Anterior cingulate cortex (tissue), 58 donors: ENCODE measurements at places on chromosomes 16 and 17.
A peak's percentile ranks its signal among the peaks of the same experiment; 100 is the strongest.

DNA sequence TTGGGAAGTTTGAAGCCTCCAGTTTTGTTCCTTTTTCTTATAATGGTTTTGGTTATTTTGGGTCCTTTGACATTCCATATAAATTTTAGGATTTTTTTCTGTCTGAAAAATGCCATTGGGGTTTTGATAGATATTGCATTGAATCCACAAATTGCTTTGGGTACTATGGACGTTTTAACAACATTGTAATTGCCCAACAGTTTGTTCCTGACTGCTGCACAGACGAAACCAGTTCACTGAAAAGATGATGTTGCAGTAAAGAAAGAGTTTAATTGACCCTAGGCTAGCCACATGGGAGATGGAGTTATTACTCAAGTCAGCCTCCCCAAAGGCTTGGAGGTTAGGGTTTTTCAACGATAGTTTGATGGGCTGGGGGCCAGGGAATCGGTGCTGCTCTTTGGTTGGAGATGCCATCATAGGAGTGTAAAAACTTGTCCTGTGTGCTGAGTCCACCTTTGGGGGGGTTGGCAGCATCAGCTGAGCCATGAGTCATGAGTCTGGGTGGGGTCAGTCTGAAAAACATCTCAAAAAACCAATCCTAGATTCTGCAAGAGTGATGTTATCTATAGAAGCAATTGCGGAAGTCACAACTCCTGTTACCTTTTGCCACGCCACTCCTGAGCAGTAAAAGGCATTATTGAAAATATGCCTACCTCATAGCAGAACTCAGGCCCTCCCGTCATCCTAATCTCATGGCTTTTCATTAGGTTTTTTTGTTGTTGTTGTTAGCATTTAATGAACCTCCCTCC lies 2.7 kb upstream of the PRSS41 start:
- no peak for DNase-seq

GRCh38 chr16:2246301-2246885 lies 5.0 kb downstream of the ECI1 start:
- no peak for DNase-seq

DNA sequence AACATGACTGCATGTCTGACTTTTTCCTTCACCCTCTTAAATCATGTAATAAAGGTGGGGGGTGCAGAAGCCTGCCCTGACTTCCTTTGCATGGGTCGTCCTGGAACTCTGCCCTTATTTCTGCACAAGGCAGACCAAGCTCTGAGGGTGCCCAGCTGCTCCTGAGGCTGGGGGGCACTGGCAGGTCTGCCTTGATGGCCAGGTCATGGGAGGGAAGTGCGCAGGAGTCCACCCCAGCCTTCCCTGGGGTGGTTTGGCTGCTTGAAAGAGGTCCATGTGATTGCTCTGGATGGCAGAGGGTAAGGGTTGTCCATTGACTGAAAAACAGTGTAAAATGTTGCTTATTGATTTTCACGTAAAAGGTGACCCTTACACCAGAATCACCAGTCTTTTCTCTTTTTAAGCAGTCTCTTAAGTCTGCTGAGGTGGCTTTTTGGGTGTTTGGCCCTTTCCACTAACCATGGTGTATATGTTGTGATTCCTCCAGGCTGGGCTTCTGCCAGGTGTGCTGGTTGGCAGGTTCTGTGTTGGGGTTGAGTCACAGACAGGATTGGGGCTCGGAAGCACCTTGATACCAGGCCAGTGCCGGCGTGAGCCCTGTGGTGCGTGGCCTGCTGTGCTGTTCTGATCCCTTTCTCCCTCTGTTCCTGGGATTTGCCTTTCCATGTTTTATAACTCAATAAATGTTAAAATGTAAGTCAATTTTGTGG lies 19.4 kb downstream of the DHX38 start:
- DNase-seq, result no peak

- DNase-seq, result peak; percentile 36
Measured at GRCh38 chr16:86033016-86033474, 134.1 kb downstream of the IRF8 start.

DNA sequence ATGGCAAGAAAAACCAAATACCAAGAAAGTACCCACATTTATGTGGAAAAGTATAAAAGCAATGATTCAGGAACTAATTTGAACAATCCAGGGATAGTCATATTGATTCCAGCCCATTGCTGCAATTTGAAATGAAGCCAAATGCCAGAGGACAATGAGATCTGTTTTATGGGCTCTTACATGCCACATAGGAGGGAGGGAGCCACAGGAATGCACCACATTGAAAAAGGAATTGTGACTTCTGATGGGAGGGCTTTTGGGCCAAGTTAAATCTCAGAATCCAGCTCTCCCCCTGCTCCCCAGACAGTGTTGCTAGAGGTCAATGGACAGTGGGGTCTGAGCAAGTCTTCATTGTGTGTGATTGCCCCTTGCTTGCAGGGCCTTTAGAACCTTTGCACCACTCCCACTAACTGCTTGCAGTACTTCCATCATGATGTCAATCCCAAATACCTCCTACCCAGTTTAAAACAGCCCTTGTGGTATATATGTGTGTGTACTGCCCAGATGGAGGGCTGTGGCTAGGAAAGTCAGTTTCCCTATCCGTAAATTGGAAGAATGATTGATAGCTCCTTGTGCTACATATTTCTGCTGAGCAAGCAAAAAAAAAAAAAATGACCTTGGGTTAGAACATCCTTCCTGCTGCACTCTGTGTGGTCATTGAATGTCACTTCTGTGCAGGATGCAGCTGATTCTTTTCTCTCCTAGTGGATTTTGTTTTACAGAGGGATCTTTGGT lies 406.8 kb downstream of the UTP18 start:
- DNase-seq, result no peak

- DNase-seq, result peak; percentile 97
Measured at GRCh38 chr16:30947859-30948666, 805 bp upstream of the ORAI3 start.

- no peak for DNase-seq
Measured at GRCh38 chr17:80609757-80610156, 65.1 kb downstream of the RPTOR start.

GRCh38 chr17:27878776-27879562 lies 14.2 kb downstream of the LYRM9 start:
- no peak for DNase-seq

DNA sequence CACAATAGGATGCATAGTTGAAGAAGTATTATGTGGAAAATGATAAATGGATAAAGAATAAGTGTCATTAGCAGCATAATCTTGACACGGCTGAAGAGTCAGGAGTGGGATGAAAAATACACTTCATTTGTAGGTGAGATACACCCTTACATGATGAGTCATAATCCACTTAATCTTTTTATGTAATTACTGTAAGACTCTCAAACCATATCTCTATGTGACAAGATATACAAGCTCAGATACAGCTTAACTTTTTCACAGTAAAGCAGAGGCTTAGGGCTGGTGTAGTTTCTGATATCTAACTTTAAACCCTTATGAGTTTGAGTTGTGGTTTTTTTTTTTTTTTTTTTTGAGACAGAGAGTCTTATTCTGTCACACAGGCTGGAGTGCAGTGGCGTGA lies 101.2 kb downstream of the FTO start:
- DNase-seq, result no peak

GRCh38 chr16:65094009-65094408 lies 27.9 kb downstream of the CDH11 start:
- no peak for DNase-seq

- no peak for DNase-seq
Measured at GRCh38 chr17:36509272-36509985, 22.9 kb downstream of the ZNHIT3 start.

- no peak for DNase-seq
Measured at GRCh38 chr16:31664683-31665482, 137.2 kb downstream of the AHSP start.

GRCh38 chr17:6843241-6843880 lies 11.8 kb upstream of the TEKT1 start:
- no peak for DNase-seq

DNA sequence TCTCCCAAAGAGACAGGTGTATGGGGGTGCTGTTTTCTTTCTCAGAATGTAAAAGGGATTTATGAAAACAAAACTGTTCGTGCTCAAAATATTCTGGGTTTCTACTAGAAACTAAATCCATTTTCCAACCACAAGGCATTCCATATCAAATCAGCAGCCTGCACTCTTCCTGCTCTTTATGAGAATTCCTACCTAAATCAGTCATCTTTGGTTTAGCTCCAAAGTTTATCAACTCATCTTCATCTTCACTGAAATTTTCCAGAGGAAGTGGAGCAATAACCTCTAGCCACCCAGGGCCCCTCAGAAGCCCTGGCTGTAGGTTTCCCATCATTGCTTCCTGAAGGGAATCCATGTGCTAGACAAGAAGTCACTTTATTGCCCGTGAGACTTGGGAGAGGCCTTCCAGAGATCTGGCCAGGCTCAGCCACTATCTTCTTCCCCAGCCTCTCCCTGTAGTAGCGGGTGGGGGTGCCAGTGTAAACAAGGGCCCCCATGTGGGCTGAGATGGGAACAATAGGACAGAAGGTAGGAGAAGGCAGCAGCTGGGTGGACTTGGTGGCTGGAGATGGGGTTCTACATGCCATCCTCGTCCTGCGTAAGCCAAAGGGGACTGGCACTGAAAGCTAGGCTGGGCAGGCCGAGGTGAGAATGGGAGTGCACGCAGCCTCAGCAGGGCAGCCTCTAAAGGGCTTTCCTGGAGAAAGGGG lies 22.0 kb upstream of the ALDH3A1 start:
- no peak for DNase-seq

DNA sequence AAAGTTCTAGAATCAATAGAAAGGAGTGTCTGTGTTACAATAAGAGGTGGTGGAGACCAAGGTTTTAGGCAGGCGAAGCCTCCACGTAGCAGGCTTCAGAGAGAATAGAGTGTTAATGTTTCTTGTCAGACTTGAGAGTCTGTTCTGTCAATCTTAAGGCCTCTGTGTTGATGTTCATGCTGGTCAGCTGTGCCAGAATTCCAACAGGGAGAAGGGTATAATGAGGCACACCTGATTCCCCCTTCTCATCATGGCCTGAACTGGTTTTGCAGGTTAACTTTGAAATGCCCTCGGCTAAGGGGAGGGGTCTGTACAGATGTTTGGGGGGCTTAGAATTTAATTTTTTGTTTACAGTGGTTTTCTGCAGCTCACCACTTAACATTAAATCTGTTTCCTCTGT lies 46.0 kb downstream of the RNF112 start:
- DNase-seq, result no peak

DNA sequence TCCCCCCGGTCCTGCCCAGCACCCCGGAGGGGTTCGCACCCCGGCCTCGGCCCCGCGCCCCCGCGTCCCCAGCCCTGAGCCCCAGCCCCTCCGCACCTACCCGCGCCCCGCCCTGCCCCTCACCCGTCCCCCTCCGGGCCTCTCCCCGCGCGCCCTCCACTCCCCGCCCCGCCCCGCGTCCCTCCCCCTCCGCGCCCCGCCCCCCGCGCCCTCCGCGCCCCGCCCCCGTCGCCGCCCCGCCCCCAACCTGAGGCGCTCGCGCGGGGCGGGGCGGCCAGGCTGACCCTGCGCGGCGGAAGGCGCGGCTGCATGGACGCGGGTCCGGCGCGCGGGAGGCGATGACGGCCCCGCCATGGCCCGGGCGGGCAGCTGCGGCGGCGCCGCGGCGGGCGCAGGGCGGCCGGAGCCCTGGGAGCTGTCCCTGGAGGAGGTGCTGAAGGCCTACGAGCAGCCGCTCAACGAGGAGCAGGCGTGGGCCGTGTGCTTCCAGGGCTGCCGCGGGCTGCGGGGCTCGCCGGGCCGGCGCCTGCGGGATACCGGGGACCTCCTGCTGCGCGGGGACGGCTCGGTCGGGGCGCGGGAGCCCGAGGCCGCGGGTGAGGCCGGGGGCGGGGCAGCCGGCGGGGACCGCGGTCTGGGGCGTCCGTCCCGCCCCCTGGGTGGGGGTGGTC lies at the start of gene SPIRE2:
TSS of gene SPIRE2 (plus strand) at position 277 of the 671 bp plus-strand sequence. CDS start at position 353, 76 bp downstream.
- peak; percentile 28 for DNase-seq

GRCh38 chr16:59697236-59697635 lies 963.1 kb upstream of the GOT2 start:
- DNase-seq, result no peak

- DNase-seq, result no peak
Measured at GRCh38 chr16:55499951-55500529, 8.8 kb upstream of the LPCAT2 start.

DNA sequence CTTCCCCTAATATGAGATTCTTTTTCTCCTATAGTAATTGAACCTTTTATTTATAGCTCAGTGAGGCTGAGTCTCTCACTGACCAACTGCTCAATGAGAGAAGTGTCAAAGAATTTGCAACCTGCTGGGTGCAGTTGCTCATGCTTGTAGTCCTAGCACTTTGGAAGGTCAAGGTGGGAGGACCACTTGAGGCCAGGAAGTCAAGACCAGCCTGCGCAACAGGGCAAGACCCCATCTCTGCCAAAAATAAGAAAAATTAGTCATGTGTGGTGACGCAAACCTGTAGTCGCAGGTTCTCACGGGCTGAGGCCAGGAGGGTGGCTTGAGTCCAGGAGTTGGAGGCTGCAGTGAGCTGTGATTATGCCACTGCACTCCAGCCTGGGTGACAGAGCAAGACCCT lies 30.9 kb upstream of the CRYBA1 start:
- DNase-seq, result no peak

DNA sequence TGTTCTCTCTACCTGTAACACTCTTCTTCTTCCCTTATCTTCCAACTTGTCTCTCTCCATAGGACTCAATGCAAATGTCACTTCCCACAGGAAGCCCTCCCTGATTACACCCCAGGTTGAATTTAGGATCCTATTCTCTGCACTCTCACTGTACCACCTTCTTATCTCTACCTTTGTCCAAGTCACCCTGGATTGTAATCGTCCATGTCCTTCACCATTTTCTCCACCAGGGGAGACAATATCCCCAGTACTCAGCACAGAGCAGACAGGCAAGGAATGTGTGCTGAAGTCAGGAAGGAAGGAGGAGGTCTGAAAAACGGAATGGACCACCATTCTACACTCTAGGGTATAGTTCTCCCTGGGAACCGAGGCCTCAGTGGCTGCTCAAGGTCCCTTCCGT lies 14.2 kb downstream of the C16orf82 start:
- no peak for DNase-seq

- DNase-seq, result no peak
Measured at GRCh38 chr16:5906351-5906750, 808.8 kb upstream of the EEF2KMT start.

- DNase-seq, result no peak
Measured at GRCh38 chr17:1228781-1229348, 41.4 kb upstream of the BHLHA9 start.

- DNase-seq, result no peak
Measured at GRCh38 chr17:8091033-8091687, 3.6 kb upstream of the ALOX12B start.

GRCh38 chr17:78723001-78723796 lies 58.9 kb downstream of the CYTH1 start:
- peak; percentile 89 for DNase-seq

- no peak for DNase-seq
Measured at GRCh38 chr16:81902025-81902424, 109.2 kb downstream of the SDR42E1 start.

GRCh38 chr16:17273142-17273561 lies 197.6 kb downstream of the XYLT1 start:
- DNase-seq, result no peak

GRCh38 chr17:68398691-68399637 lies 58.3 kb downstream of the WIPI1 start:
- no peak for DNase-seq

- DNase-seq, result peak; percentile 69
Measured at GRCh38 chr17:39547713-39548478, 59.8 kb downstream of the NEUROD2 start.
